Common myeloid progenitor, CD34-positive (primary cell): ENCODE measurements at places on chromosomes 2 and 18.

- no peak for DNase-seq
Observed at GRCh38 chr2:172213116-172213860, 110.6 kb upstream of the DLX2 start.

- no peak for DNase-seq
Observed at GRCh38 chr2:45532181-45532580, 78.9 kb downstream of the SRBD1 start.

GRCh38 chr2:233972941-233973575 lies 55.9 kb downstream of the TRPM8 start:
- DNase-seq, result no peak

GRCh38 chr18:64695851-64696553 lies 547.1 kb upstream of the LINC00305 start:
- peak; percentile 25 for DNase-seq

DNA sequence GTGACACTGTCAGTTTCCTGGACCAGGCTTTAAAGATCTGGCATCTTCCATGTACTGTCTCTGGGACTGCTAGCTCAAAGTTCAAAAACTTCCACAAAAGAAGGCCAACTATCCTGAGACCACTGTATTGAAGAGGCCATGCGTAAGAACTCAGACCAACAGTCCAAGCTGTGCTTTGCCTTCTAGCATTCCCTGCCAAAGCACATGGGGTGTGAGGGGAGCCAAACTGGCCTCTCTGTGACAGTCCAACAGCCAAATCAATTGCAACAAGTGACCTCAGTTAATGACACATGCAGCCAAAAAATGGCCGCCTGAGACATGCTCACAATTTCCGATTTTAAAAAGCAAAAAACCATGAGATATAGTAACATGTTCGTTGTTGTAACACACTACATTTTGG lies 160.3 kb upstream of the CDH19 start:
- DNase-seq, result no peak

DNA sequence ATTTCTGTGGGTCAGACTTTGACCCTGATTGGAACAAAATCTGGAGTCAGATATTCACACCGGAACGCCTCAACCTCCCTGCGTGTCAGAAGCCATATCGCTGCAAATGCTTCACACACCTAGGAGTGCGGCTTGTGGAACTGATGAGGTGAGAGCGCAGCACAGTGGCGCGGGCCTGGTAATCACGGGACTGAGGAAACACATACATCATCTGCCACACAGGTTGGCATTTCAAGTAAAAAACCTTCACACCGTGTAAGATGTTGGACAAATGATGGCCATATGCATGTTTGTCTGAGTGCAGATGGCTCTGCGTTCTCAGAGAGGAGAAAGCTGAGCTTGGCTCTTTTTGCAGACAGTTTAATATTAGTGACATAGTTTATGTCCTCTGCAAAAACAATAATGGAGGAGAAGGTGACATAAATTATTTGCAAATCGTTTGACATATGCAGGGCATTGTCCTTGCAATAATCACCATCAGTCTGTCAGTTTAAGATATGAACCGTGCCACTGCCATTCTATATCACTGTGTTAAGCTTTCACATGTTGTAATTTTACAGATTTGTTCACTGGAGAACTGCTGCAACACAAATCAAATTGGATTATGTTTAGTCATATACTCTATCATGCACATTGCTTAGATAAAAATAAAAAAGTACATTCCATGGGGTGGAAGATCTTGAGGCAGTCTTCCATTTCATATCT lies 101.4 kb downstream of the MTX2 start:
- no peak for DNase-seq

GRCh38 chr18:75504469-75504868 lies 77.0 kb upstream of the SMIM21 start:
- no peak for DNase-seq

DNA sequence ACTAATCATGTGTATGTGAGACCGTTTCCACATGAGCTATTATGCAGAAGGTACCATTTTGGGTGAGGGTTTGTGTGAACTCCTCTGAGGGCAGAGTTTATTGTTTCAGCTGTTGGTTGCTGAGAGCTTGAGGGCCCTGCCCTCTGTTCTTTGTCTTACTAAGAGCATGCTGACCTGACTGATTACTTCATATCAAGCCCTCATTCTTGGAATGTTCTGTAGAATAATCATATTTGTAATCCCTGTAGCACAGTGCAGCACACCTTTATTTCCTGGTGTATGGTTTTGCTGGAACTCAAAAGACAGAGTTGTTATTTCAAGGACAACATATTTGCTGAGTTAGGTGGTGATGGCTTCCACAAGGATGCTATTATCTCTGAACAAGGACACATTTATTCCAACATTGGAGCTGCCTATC lies 118.5 kb downstream of the GALNT3 start:
- no peak for DNase-seq

GRCh38 chr2:27121906-27122305 lies 1.7 kb upstream of the ABHD1 start:
- DNase-seq, result peak; percentile 26

- no peak for DNase-seq
Observed at GRCh38 chr2:235381261-235381912, 112.5 kb upstream of the AGAP1 start.

DNA sequence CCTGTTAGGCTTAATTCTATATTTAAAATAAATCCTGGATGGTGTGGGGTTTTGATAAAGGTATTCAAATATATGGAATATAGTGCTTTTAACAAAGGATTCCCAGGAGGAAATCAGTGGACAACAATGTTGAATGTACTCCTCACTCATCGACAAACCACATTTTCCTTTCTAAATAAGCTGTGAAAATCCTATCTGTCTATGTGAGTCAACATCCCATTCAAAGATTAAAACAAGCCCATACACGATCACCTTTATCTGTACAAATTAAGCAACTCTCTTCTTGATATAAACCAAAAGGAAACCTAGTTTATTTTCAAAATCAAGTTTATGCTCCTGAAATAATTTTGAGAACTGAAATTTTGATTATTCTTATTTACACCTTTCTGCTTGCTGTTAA lies 153.4 kb downstream of the ERBB4 start:
- DNase-seq, result no peak

DNA sequence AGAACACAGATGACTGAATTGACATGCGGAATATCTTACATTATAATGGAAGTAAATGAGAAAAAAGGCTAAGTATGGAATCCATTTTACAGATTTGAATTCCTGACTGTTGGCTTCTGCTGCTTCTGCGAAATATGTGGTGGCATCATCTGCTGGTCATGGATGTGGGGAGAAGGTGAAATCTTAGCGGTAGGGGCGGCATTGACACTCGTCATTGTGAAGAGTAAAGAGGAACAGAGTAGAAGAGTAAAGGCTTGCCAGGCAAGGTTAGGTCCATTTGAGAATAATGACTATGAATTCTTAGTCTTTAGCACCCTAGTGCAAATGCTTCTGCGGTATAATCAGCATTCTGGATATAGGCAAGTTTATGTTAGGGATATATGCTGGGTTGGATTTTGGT lies 32.4 kb downstream of the ACTR3 start:
- DNase-seq, result no peak

- no peak for DNase-seq
Observed at GRCh38 chr18:59950215-59950944, 50.6 kb downstream of the PMAIP1 start.

- no peak for DNase-seq
Observed at GRCh38 chr18:59873641-59874040, 26.2 kb upstream of the PMAIP1 start.

DNA sequence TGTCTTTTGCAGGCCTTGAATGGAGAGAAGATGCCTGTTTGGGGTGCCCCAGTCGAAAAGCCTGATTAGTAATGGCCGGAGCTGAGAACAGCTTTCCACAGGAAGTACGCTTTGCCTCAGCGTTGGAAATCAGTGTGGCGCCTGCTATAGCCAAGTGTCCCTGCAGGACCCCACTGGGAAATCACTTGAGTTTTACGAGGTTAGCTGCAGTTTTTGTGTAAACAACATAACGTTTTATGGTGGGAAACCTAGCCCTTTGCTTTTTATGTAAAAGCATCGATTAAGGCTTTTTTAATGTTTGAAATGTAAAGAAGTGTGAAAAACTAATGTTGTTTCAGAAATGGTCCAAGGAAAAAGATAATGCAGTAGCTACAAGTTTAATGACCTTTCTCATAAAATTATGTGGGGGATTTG lies 234.2 kb downstream of the TTC32 start:
- DNase-seq, result no peak

GRCh38 chr2:96146153-96146880 lies 1.1 kb upstream of the DUSP2 start:
- peak; percentile 78 for DNase-seq

- DNase-seq, result peak; percentile 49
Observed at GRCh38 chr2:230439590-230439989, 23.6 kb downstream of the SP100 start.

DNA sequence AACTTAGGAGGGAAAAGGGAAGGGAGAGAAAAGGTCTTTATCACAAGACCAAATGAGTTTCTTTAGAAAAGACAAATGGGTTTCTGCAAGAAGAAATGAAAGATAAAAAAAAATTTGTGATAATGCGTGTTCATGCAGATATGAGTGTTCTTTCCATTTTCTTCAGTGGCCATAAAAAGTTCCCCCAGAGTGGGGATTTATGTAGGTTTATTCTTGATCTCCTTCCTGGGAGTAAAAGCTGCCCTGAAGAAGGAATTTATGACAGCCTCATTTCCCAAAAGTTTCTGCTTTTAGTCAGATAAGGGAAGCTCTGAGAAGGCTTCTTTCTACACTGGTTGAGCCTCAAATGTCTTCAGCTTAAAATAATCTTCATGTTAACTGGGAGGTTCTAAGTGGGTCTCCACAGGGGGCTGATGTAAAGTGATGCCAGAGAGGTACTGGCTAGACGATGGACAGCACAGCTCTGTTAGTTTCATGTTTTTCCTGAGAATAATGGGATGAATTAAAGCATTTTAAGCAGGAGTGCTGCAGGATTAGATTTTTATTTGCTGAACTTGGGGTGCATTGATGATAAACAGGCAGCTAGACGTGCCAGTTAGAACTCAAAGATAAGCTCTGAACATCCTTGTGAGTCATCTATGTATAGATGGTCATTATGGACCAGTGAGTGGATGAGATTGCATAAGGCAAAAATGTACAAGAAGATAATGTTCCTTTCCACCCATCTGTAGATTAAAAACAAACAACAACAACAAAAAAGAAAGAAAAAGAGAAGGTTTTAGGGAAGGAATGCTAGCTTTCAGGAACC lies 99.4 kb upstream of the MSH2 start:
- DNase-seq, result peak; percentile 27

- DNase-seq, result no peak
Observed at GRCh38 chr18:35856178-35856577, 116.3 kb upstream of the RMP24 start.

DNA sequence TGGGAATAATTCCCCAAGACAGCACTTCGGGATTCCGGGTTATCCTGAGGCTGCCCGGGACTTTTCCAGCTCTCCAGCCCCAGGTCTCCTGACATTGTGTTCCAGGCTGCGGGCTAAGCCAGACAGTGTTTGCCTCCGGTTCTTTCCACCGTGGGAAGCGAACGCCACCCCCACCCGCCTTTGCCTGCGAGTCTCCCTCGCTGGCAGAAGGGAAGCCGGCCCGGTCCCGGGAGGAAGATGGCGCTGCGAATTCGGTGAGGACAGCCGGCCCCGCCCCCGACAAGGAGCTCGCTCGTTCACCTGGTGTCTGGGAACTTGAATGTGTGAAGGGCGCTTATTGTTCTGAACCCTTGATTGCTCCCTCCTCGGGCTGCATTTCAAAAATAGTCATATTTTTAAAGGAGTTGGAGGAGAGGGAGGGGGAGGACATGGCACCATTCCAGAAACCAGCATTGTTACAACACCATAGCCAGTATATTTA lies 2.9 kb downstream of the LRATD1 start:
- peak; percentile 25 for DNase-seq

DNA sequence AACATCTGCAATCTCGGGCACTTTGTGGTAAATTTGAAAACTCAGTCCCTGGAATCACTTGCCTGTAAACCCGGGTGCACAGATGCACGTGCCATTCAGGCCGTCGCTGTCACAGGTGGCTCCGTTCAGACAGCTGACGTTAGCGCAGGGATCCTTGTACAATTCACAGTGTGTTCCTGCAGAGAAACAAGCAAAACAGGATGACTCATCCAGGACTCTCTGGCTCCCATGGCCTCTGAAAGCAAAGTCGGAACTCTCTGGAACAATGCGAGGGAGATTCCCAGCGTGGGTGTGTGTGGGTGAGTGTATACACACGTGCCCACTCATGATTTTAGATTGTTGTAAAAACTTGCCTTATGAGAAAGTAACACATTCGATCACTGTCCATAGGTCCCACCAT lies 136.1 kb upstream of the PID1 start:
- DNase-seq, result no peak

GRCh38 chr2:16113568-16113967 lies 173.2 kb downstream of the MYCN start:
- no peak for DNase-seq

DNA sequence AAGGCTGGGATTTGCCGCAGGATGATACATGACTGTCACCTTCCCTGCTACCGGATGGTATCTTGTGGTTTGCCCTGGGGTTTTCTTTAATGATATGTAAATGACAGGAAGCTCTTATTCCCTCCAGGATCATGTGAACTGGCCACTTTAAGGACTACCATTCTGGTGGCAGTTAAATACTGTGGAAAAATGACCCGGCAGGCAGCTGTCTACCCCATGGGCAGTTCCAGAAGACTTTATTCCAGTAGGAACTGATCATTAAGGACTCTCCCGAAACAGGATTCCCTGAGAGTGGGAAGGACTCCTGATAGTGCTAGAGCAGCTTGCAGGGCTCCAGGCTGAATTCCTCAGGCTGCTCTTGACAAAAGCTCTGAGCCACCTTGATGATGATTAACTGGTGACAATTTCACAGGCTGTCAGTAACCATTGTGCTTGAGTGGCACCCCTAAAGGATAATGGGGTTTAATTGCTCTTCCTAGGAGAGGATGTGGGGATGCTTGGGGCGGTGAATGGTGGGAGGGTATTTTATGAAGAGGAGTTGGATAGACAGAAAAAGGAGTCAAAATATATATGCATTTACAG lies 212.0 kb downstream of the CPS1 start:
- no peak for DNase-seq

DNA sequence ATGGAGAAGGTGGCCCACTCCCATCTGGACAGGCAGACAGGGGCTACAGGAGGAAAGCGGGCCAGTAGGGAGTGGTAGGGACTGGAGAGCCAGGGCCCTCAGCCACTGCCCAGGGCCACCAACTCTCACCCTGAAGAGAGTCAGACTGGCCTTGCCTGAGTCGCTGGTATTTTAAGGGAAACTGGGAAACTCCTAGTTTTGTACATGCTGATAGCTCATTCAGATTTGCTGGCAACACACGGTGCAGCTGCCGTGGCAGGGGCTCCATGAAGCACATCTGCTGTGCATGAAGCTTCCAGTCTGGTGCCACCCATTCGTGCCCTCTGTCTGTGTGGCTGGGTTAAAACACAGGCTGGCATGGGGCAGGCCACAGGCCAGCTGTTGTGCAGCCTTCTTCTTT lies 137.3 kb upstream of the GLI2 start:
- no peak for DNase-seq

- DNase-seq, result no peak
Observed at GRCh38 chr2:45636008-45636407, 15.5 kb upstream of the PRKCE start.

- DNase-seq, result peak; percentile 84
Observed at GRCh38 chr2:68766376-68766845, 31.8 kb downstream of the ARHGAP25 start.
